ENCODE measurements at places on chromosomes 2 and 18. TPM values are rescaled to one million over a fixed set of nuclear protein-coding genes. Genes with fewer than 3 reads are reported as not detected.

GRCh38 chr2:141534666-141535362, 596.0 kb downstream of the LRP1B start:
- H3K4me1 ChIP-seq, result peaks cover 4% of the 10 kb centered on the region
- H3K27ac ChIP-seq, result no peak overlapping the region
- no peaks in the 10 kb centered on the region for H3K27me3 ChIP-seq
- no peaks in the 10 kb centered on the region for H3K36me3 ChIP-seq
- DNase-seq, result peak; percentile 30

DNA sequence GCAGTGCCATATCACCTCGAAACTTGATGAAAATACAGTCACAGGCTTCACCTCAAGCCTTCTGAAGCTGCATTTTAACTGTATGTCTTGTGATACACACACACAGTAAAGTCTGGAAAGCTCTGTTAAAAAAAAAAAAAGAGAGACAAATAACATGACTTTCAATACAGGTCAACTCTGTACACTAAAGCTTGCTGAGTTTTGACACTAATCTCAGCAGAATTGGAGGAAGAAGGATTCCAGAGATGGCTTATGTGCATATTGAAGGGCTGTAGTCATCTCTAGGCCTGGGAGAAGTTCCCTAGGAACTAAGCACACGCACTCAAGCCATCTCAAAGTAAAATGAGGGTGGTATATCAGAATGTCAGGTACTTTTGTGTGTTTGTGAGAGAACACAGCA, 875.1 kb downstream of the EPHA4 start:
- DNase-seq, result no peak
- no peaks in the 10 kb centered on the region for H3K27me3 ChIP-seq
- no peak overlapping the region for H3K4me3 ChIP-seq
- H3K36me3 ChIP-seq, result no peaks in the 10 kb centered on the region
- H3K27ac ChIP-seq, result no peak overlapping the region

DNA sequence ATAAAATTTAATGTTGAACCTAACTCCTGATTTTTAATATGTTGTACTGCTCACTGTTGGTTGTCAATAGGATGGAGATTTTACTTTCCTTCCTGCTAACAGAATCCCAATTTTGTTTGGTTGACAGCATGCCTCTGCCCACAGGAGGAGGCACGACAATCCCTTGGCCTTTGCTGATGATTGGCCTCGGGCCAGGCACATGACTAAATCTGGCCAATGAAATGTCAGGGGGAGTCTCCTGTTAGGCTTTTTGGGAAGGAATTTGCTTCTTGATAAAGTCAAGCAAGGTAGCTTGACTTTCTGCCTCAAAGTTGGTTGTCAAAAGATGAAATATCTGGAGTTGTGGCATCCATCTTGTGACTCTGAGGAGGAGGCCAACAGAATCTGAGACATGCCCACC, 6.8 kb upstream of the TGFA start:
- H3K27ac ChIP-seq, result no peak overlapping the region
- H3K4me3 ChIP-seq, result no peak overlapping the region
- H3K4me1 ChIP-seq, result no peaks in the 10 kb centered on the region
- no peaks in the 10 kb centered on the region for H3K36me3 ChIP-seq
- DNase-seq, result no peak
- no peaks in the 10 kb centered on the region for H3K27me3 ChIP-seq

- peaks cover 73% of the 10 kb centered on the region for H3K36me3 ChIP-seq
- H3K27ac ChIP-seq, result no peak overlapping the region
- H3K4me3 ChIP-seq, result no peak overlapping the region
- H3K4me1 ChIP-seq, result peaks cover 8% of the 10 kb centered on the region
- no peaks in the 10 kb centered on the region for H3K27me3 ChIP-seq
These were observed 52.4 kb downstream of the ADI1 start for GRCh38 chr2:3466966-3467365.

GRCh38 chr18:13481331-13481730, 245.0 kb downstream of the FAM210A start:
- H3K4me1 ChIP-seq, result peaks cover 38% of the 10 kb centered on the region
- H3K27me3 ChIP-seq, result no peaks in the 10 kb centered on the region
- no peak overlapping the region for H3K27ac ChIP-seq
- H3K4me3 ChIP-seq, result no peak overlapping the region

Gene TBR1
- total RNA-seq, result 0.05 TPM
